NCI-H1417 (cell line): ENCODE measurements at places on chromosomes 2 and 18.
A peak's percentile ranks its signal among the peaks of the same experiment; 100 is the strongest.

- no peak for DNase-seq
Measured at GRCh38 chr2:223238301-223238700, 186.3 kb downstream of the KCNE4 start.

DNA sequence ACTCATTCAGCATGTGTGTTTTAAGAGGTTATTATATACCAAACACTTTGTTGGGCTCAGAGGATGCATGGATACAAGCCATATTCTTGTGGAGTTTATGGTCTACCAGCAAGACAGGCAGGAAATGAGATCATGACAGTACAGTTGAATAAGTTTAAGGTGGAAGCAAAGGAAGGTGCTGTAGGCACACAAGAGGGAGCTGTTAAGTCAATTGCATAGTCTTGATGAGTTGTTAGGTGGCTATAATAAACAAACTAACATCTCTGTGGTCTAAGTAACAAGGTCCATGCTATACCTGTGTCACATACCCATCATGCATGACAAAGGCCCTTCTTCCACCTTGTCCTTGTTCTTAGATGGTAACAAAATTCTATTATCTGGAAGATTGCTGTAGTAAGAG lies 538.3 kb downstream of the CNTNAP5 start:
- peak; percentile 2 for DNase-seq

- DNase-seq: no peak
Measured at GRCh38 chr2:164617466-164617865, 3.8 kb downstream of the GRB14 start.

- no peak for DNase-seq
Measured at GRCh38 chr2:217185265-217185995, 325.6 kb upstream of the TNP1 start.

GRCh38 chr18:52489396-52490306 lies 149.7 kb downstream of the DCC start:
- DNase-seq: peak; percentile 77

GRCh38 chr2:177885828-177886466 lies 186.6 kb downstream of the PDE11A start:
- DNase-seq: no peak

GRCh38 chr2:220123751-220124150 lies 496.3 kb downstream of the SLC4A3 start:
- DNase-seq: peak; percentile 41

GRCh38 chr18:29154758-29155725 lies 978.1 kb upstream of the CDH2 start:
- DNase-seq: no peak

DNA sequence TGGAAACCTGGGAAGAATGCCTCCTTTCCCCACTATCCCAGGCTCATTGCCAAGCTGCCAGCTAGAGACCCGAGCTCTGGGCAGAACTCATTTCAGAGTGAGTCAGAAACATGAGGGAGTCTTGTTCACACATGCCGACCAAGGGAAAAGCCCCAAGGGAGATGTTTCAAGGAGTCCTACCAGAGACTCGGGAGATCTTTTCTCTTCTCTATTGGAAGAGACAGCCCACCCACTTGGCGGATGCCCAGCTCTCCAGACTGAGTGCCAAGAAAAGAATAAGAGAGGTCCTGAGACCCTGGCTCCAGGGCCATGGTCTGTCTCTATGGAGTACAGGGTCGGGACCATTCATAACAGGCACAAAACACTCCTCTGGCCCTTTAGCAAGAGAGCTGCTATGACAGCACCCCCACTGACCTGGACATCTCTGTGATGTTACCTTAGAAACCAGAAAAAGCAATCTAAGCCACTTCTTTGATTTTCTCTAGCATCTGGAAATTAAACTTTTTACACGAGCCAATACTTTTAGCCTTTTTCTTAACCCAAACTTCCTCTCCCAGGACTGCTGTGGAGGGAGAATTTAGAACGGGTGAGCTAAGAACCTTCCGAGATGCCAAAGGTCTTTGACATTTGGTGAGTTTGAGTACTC lies 18.5 kb upstream of the IGFBP5 start:
- DNase-seq: no peak

GRCh38 chr2:37570773-37571586 lies 100.5 kb downstream of the CDC42EP3 start:
- no peak for DNase-seq

GRCh38 chr2:219638948-219639755 lies 11.7 kb downstream of the SLC4A3 start:
- DNase-seq: no peak

- DNase-seq: no peak
Measured at GRCh38 chr2:28895189-28895893, 874 bp downstream of the WDR43 start.

GRCh38 chr2:27356056-27356381 lies 545 bp downstream of the GTF3C2 start:
- DNase-seq: no peak

DNA sequence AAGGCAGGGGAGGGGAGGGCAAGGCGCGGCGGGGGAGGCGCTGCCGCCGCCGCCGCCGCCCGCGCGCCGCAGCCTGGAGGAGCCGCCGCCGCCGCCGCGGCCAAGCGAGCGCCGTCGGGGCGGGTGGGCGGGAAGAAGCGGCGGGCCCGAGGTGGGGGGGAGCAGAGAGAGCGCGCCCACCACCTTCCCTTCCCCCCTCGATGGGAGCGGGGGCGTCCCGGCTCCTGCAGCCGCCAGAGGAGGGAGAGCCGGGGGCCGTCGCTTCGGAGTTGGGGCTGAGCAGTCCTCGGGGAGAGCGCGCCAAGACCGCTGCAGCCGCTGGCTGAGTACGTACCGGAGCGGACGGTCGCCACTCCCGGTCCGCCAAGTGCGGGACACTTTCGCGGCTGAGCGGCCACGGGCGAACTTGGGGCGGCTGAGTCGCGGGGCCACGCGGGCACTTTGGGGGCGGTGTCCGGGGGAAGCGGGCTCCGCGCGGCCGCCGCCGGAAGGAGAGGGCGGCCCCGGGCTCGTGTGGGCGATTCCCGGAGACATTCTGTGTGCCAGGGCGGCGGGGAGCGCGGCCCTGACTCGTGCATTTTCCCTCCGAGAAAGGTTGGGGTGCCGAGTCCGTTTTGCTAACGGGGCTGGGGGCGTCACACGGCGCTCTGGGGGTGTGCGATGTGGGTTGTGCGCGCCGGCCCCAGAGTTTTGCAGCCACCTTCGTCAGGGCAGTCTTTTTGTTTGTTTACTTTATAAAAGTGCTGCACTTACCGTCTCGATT lies at the start of gene NAB1:
TSS of gene NAB1 (plus strand) at position 49 of the 763 bp plus-strand sequence. CDS start 10,094 bp downstream, outside the sequence.
- peak; percentile 84 for DNase-seq

GRCh38 chr2:107411267-107411666 lies 415.4 kb upstream of the RGPD4 start:
- DNase-seq: no peak

GRCh38 chr2:201847481-201847880 lies 41.1 kb downstream of the CDK15 start:
- DNase-seq: no peak

GRCh38 chr2:191845248-191845715 lies 1.6 kb downstream of the CAVIN2 start:
- DNase-seq: no peak

DNA sequence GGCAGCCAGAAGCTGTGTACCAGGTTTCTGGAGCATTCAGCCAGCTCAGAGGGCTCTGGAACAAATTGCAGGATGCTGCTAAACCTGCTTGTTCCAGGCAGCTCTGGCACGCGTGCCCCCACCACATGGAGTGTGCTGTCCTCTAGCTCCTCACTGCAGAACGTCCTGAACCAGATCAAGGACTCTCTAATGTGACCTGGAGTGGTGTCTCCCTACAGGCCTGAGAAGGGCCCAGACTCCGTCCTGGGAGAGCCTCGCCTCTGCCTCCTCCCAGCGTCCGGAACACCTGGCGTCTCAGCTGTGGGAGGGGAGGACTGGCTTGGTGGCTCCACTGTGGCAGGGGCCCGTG lies 115.6 kb upstream of the GPC1 start:
- DNase-seq: no peak

DNA sequence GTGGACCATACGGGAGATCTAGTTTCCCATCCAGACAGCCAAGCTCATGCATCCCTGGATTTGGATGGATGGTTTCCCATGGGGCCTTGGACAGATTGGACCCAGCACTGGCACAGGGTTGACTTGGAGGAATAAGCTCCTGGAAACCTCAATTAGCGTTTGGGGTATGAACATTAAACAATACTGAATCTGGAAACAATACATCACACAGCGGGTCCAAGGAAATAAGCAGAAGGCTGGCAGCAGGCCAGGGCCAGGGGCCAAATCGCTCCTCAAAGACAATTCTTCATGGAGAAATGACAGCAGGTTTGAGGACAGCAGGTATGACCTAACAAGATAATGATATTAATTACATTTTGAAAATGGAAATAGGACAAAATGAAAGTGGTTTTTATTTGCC lies 540.6 kb downstream of the RIT2 start:
- DNase-seq: peak; percentile 92

DNA sequence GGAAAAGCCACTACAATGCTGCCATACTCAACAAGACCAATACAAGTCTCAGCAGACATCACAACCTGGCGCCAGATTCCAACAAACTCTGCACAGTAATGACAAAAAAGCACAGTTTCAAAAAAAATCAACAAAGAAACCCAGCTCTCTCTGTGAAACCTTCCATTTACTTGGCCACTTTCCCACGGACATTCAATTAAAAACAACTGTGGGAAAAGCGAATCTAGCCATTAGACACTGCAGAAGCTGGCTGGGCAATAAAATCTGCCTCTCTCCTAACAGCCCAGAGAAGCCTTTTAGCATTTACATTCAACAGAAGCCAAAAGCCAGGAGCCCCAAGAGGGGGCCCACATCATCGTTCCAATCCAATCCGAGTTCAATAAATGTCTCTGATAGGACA lies 128.9 kb downstream of the HDAC4 start:
- no peak for DNase-seq

GRCh38 chr2:119023534-119023933 lies 81.5 kb downstream of the MARCO start:
- no peak for DNase-seq
